Stimulated activated naive CD4-positive, alpha-beta T cell treated with Interleukin-2 at 50 U/mL for 16 hours (primary cell): ENCODE measurements at places on chromosomes 13 and 19.

GRCh38 chr13:90732049-90732448, 615.4 kb upstream of the MIR17HG start:
- DNase-seq: no peak

- DNase-seq: no peak
Observed at GRCh38 chr13:37059848-37060192, 332 bp upstream of the SUPT20H start.

GRCh38 chr19:35457173-35457572, 9.1 kb downstream of the FFAR2 start:
- no peak for DNase-seq

GRCh38 chr13:48993150-48993549, 17.4 kb downstream of the FNDC3A start:
- no peak for DNase-seq

DNA sequence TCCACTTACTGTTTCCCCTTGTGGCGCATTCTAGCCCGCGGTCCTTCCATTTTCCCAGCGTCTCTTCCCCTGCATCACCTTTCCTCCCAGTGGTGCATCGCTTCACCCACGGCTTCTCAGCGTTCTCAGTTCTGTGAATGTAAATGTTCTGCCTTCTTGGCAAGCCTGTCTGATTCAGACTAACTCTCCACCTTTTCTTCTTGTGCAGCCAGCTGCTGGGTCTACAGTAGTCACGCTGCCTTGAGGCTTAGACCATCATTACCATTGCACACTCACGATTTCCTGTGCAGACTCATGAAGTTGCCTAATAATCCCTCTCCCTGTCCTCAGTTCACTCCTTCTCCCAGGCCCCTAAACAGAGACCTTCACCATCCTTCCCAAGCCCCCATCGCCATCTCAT, 75.0 kb downstream of the DHRS12 start:
- DNase-seq: no peak

- no peak for DNase-seq
Observed at GRCh38 chr19:472005-472858, 11.4 kb upstream of the SHC2 start.

DNA sequence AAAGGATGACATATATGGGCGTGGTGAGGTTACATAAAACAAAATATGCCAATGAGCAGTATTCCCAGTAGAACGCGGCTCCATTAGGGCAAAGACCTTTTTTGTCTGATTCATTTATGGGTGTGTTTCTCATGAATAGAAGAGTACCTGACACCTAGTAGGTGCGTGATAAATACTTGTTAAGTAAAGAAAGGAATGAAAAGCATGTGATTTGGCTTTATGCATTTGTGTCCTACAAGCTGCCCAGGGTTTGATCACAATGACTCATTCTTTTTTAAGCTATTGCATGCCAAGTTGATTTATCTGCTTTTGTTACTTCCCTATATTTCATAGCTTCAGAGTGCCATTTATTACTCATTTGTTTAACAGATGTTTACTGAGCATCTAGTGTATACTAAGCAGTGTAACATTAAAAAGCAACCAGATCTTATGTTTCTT, 19.1 kb upstream of the KCTD4 start:
- DNase-seq: no peak

DNA sequence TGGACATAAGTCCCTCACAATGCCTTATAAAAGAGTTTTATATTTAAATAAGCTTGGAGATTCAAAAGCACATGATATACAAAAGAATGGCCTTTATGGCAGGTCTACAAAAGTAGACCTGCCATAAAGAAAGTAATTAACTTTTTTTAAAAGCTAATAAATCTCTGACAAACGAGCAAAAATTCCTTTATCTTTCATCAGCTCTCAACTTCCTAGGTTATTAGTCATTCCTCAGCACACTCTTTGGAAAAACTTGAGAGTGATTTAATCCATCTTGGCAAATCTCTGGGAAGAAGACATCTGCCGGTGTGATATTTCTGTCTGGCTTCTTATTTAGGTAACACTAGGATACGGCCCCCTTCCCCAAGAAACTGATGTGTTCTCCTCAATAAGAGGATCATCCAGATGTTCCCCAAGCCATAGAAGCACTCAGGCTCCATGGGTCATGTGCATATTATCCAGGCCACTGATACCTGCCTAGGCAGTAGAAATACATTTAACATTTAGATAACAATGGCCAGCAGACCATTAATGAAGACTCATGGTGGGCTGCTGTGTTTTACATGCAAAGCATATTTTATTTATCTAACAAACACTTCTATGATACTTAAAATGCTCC, 372.7 kb downstream of the LIG4 start:
- no peak for DNase-seq

DNA sequence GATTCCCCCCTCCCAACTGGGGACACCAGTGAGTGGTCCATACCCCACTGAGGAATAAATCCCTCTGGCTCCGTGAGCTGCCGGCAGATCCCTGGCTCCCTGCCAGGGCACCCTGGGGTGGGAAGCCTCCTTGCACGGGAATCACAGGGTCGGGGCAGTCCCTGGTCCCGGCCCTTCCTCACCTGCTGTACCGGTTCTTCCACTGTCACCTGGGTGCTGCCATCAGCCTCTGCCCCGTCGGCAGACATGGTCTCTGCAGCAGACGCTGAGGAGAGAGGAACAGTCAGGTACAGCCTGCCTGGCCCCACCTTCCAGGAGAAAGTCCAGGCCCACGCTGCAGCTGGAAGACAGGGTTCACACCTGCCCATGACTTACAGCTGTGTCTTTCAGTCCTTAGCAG, 6.3 kb downstream of the PLIN3 start:
- no peak for DNase-seq

GRCh38 chr13:73397496-73398305, 338.9 kb downstream of the KLF5 start:
- DNase-seq: no peak

DNA sequence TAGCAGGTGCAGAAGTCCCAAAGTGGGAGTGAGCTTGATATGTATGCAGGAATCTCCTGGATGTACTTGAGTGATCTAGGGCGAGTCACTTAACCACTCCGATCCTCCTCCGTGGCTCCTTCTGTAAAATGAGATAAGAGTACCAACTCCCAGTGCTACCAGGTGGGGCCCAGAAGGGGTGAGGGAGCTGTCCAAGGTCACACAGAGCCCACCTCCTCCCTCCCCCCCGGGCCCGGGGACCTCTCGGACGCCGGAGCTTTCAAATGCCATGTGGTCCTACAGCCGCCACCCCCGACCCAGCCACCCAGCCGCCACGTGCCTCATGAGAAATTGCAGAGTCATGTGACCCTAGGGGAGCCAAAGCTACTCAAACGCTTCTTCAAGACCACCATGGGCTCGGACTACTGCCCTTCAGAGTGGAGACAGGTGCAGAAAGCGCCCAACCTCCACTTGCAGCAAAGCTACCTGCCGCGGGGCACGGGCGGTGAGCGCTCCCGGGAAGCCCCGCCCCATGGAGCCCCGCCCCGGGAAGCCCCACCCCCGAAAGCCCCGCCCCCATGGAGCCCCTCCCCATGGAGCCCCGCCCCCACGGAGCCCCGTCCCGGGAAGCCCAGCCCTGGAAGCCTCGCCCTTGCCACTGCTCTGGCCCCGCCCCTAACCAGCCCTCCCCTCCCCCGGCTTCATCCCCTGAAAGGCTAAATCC, 10.1 kb upstream of the ZNF358 start:
- no peak for DNase-seq

DNA sequence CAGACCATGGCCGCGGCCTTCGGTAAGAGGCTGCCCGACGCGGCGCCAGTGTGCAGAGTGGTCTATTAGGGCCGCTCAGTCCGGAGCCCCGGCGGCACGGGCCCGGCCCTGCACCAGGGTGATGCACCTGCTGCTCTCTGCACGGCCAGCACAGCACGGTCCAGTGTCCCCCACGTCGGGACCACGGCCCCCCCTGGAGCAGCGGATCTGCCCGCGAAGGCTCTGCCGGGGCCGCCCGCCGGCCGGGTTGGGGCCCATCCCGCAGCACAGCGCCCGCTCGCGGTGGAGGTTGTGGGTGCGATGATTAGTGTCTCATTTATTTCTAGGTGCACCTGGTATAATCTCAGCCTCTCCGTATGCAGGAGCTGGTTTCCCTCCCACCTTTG, 7.9 kb downstream of the PTBP1 start:
- no peak for DNase-seq

GRCh38 chr13:41848435-41849255, 112.3 kb downstream of the VWA8 start:
- DNase-seq: no peak

DNA sequence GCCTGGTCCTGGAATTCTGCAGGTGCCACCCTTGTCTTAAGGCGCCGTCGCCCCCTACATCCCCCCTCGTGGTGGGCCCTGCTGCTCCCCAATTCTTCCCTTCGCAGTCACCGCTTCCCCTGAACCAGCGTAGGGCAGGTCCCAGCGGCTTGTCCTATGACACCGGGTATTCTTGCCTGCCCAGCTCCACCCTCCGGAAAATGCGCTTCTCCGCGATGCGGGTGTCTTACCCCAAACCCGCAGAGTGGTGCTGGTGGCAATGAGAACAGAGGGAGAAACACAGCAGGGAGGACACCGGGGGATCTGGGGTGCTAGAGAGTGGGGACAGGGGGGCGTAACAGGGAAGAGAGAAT, 9.0 kb downstream of the ZNF808 start:
- peak; percentile 43 for DNase-seq

- DNase-seq: no peak
Observed at GRCh38 chr13:75383064-75383715, 98.8 kb downstream of the TBC1D4 start.

GRCh38 chr13:110197026-110197425, 109.9 kb downstream of the COL4A1 start:
- no peak for DNase-seq

DNA sequence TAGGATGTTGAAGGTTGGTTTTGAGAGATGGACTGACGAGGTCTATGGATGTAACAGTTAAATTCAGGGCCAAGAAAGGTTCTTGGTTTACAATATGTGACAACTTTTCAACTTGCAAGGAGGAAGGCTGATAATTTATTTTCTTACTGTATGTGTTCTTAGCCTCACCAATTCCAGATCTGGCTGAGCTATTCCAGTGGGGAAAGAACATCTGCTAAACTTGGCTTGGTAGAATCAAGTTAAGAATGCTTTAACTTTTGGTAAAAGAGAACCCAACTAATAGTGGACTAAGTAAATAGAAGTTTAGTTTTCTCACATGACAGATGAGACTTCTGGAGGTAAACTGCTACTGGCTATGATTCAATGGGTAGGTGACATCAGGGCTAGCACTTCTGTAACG, 222.9 kb downstream of the KLF5 start:
- DNase-seq: no peak

DNA sequence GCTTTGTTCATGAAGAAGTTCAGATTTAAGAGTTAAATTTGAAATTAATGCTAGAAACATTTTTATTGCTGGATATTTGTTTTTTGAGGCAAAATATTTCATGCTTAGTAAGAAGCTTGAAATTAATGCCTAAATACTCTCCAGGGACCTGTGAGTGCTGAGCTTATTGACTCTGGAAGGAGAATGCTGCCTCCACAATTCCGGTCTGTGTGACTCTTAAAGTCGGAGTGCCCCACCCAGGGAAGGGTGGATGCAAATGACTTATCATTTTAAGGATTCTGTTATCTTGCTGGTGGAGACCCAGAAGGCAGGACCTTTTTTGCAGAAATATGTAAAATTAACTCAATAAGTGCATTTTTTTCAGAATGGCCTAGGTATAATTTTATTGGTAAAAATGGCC, 143.8 kb upstream of the RXFP2 start:
- DNase-seq: no peak

GRCh38 chr19:32971012-32971595, 654 bp downstream of the CEP89 start:
- no peak for DNase-seq

- no peak for DNase-seq
Observed at GRCh38 chr19:20371911-20372310, 193.7 kb downstream of the ZNF737 start.

- DNase-seq: no peak
Observed at GRCh38 chr13:67964986-67965385, 734.9 kb upstream of the PCDH9 start.

- DNase-seq: no peak
Observed at GRCh38 chr19:48751845-48752495, 471 bp downstream of the FUT1 start.

DNA sequence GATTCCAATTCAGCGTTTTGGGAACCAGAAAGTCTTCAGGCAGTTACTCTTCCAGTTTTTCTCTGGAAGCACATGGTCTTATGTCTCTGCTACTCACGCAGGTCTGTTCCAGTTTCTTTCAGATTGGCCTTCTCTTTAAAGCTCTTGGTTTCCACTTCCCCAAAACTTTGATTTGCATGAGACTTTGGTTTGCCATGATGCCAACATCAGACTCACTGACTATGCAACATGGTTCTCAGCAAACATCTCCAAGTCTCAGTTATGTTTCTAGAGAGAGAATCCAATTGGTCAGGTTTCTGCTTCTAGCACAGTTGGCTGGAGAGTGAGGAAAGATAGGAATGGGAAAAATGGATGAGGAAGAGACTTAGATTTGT, 3.1 kb downstream of the AKAP11 start:
- no peak for DNase-seq

- DNase-seq: no peak
Observed at GRCh38 chr19:49340069-49340864, 5.1 kb downstream of the CD37 start.

- no peak for DNase-seq
Observed at GRCh38 chr13:23941211-23941610, 43.9 kb upstream of the C1QTNF9B start.

GRCh38 chr19:5891938-5892771, 11.4 kb downstream of the NDUFA11 start:
- DNase-seq: no peak

DNA sequence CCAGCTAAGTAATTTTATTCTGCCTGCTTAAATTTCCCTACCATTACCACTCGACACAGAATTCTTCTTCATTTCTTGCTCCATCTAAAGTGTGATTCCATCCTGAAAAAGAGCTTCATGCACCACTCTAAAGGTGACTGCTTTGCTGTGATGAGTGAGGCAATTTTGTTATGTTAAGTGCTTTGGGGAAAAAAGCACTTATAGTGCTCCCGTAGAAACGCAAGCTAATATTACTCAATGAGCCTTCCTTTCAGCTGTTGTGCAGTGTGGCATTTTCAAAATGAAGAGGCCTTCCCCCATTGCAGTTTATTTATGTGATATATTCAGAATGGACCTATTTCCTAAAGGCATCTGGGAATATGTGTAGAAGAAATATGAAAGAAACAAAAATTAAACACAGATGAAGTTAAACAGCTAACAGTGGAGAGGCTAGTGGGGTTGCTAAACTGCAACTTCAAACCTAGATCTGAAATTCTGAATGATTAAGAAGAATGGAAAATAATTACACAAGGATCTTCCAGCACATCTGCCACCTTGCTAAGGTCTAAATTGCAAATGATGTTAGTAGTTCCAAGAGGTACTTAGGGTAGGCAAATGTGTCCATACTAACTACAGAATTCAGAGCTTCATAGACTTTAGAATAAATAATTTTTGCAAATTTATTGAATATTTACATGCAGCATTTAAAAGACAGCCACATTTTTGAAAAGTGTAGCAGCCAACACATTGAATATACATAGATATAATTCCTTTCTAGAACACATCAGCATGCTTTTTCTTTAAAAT, 211.7 kb downstream of the DCT start:
- no peak for DNase-seq

DNA sequence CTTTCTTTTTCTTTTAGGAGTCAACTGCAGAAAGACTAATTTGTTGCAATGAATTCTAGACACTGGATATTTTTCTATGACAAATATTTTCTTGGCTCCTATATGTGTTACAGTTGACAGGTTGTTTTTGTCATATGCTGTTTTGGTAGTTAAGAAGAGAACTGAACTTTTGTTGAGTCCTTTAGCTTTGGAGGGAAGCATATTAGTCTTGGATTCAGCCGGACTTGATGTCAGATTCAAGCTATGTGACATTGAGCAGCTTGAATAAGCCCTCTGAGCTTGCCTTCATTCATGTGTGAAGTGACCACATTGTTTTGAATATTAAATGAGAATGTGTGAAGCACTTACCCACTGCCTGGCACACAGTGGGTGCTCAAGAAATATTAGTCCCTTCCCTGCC, 181.9 kb upstream of the RNF113B start:
- no peak for DNase-seq
